ENCODE measurements at places on chromosomes 6 and 20.
A peak's percentile ranks its signal among the peaks of the same experiment; 100 is the strongest.

- DNase-seq: no peak
These were observed 137.5 kb upstream of the SLC24A3 start for GRCh38 chr20:19074828-19075516.

GRCh38 chr6:109024368-109024767 lies 70.3 kb downstream of the SESN1 start:
- DNase-seq: no peak

DNA sequence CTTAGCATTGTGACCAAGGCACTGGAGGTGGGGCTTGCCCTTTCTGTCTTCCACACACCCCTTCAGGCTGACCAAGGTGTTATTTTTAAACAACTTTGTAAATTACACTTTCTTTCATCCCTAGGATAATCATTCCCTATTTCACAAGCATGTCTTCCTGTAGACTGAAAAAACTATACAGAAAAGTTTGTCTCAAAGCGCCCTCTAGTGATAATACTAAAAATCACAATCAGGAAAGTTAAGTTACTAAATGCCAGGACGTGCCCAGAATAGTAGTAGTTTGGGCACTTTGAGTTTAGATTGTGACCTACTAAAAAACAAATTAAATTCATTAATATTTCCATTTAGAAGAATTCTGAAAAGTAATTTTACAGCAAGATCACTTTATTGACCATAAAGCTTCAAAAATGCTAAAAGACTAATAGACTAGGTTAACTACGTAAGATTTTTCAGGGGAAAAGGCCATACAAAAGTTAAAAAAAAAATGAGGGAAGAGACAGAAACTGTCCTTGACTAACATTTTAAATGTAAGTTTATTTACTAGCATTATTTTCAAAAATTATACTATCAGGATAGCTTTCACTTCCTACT lies 123.3 kb upstream of the DUSP22 start:
- DNase-seq: no peak

GRCh38 chr20:33249456-33249855 lies 13.7 kb downstream of the BPIFA1 start:
- no peak for DNase-seq

- DNase-seq: no peak
These were observed 315 bp upstream of the PDE10A start for GRCh38 chr6:165663377-165663735.

- no peak for DNase-seq
These were observed 10.4 kb upstream of the BCAS4 start for GRCh38 chr20:50784464-50784863.

DNA sequence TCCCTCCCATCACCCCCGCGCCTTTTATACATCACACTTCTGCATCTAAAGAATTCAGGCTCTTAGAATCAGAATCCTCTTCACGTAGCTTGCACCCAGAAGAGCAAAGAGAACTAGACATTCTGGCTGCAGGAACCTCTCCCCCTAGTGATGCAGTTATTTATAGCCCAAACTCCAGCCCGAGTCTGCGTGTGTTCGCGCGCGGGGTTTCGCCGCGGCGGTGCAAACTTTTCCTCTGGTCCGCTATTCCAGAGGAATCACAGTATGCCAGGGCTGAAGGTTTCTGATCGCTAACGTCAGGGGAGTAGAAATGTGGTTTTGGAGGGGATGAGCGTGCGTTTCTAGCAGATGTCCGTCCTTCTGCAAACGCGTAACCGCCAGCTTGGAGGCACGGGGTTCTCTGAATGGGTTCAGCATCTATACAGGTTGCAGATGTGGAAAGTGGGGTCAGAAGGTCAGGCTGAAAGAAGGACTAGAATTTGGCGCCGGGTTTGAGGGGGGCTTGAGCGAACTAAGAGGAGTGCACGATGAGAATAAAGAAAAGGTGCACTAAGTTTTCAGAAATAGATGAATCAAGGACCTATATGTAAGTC lies 1.8 kb downstream of the EPHA7 start:
- no peak for DNase-seq

DNA sequence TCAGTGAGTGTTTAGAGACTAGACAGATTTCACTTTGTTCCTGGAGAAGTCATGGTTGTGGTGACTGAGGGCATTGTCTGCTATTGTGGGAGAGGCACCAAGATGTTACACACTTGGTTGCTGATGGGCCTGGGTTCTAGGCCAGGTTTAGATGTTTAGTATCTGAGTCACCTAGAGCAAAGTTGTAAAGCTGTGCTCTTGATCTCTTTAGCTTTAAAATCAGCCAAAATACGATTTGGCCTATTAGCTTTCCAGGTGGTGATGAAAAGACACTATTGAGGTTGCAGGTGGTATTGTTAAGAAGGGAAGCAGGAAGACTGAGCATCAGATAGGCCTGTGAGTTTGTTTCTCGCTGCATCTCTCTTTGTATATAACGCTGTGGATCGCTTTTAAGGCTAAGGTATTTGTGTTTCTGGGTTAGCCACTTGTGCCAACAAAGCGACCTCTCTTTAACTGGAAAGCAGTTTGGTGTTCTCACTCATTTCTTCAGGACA lies 48.6 kb downstream of the FOXO3 start:
- no peak for DNase-seq

DNA sequence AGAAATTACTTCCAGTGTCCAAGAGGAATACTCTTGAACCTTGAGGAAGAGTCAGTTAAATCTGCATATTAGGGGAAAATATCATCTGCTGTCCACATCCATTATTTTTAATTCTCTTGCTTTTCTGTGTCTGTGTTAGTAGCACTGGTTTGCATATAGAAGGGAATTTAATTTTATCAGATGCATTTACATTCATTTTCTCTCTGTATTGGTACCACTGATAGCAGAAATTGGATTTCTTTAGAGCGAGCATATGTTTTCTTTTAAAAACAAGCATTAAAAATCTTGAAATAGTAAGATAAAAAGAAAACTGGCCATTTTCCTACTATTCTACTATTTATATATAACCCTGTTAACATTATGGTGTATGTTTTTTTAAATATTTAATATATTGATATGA lies 83.8 kb downstream of the KIZ start:
- no peak for DNase-seq

DNA sequence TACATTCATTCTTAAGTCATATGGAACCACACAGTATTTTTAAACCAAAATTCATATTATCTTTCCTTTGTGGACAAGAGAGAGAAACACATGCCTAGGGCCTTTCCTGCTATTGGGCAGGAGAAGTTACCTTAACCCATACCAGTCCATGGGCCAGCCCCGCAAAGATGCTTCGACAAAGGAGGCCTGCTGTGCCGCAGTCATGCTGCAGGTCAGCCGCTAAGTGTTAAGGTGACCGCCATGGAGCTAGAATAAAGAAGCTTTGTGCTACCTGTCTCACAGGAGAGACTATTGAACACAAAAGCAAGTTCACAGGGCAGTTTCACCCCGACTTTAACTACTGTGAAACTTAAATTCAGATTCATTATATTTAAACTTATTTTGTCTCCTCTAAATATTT lies 62.3 kb upstream of the TMEM181 start:
- DNase-seq: no peak

- no peak for DNase-seq
These were observed 77.1 kb downstream of the TRAM2 start for GRCh38 chr6:52499681-52500236.

DNA sequence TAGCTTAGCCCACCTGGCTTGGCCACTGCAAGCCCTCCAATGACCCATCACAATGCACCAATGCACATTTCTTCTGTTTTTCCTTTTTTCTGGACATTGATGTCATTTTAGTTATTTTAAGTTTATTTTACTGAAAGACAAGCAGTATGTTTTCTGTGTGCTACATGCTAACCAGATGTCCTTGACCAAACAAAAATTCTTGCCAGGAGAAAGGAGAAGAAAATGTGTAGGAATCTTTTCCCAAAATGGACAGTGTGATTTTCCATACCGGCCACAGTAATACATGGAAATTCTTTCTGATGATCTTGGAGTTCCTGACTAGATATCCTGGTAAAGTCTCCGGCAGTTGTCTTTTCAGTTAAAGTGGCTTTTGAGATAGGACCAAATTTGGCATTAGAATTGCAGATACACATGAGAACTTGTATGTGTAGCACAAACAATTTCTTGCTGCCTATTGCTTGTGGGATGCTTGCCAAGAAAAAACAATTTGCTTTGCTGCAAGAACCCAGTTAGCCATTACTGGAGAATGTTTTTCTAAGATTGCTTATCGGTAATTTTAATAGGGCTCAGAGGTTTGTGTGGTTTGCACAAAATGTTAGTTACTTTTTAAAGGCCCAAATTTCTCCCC lies 696.5 kb upstream of the CITED2 start:
- DNase-seq: no peak

DNA sequence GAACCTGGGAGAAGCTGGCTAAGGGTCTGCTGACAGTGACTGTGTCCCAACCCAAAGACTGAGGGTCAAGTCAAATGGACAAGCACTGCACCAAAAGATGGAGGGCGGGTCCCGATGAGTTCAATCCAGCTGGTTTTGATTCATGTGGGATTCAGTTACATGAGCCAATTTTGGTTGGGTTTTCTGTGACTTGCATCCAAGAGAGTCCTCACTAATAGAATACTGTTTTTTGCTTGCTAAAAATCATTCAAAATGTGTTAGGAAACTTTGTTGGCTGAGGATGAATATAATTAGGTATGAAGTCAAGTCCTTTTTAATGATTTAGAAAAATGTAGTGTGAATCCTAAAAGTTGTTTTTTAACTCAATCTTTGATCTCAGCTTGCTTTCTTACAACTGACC lies 323.8 kb upstream of the NOX3 start:
- DNase-seq: no peak

GRCh38 chr6:121639021-121639420 lies 203.6 kb downstream of the GJA1 start:
- DNase-seq: no peak

DNA sequence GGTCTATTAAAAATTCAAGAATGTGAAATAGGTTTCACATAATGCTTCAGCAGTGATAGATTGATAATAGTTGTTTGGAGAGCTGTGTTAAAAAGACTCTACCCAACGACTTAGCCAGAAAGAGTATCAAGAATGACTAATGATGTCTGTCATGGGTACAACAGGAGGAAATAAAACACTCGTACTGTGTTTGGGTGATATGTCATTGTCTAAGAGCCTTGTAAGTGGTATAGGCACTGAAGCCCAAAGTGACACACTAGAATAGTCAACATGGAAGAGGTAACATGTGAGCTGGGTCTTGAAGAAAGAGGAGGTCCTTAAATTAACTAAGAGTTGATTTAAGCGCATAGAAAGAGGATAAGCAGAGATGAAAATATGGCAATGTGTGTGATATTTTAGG lies 471.8 kb upstream of the MAN1A1 start:
- no peak for DNase-seq

- peak; percentile 37 for DNase-seq
These were observed 17.7 kb downstream of the TGM6 start for GRCh38 chr20:2398449-2398848.

DNA sequence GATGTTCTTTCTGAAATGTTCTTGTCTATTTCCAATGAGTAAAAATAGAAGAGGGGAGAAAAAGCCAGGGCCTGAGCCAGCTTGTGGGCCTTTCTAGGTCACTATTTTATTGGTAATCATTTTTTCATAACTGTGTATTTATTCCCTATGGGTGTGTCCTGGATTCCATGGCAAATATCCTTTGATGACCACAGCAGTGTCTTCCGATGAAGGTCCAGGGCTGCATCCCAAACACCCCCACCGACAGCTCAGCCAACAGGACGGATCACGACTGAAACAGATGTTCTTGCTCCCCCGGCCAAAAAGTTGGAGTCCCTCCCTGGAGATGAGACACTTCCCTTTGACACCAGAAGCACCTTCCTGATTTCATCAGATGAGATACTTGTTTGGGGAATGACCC lies 105.4 kb upstream of the PLEKHG1 start:
- no peak for DNase-seq

DNA sequence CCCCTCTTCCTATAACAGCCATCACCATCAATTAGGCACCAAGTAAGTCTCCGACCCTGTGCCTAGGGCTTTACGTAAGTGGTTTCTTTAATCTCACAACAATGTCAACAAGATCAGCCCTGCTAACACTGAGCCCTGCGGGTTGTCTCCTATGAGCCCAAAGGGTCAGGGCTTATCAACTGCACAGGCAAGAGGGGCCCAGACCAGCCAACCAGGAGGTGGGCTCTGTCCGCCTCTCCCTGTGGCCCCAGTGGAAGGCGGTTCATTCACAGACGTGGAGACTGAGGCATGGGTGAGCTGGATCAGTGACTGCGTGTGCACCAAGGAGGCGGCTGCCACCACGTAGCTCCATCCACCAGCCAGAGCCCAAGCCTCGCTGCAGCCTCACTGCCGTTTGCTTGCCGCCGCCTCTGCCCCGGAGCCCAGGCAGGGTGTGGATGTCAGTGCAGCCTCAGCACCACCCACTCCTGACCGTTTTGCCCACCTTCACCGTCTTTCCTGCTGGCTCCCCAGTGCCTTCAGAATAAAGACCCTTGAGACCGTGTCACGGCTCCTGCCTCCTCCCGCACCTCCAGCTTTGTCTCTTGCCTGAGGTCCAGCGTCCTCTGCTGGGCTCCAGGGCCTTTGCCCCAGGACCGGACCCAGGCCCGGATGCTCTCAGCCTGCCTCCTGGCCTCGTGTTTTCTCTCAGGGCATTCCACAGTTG lies 78.7 kb downstream of the DLL1 start:
- DNase-seq: peak; percentile 77

GRCh38 chr6:111672761-111673450 lies 67.2 kb upstream of the TRAF3IP2 start:
- no peak for DNase-seq

- DNase-seq: no peak
These were observed 193.1 kb upstream of the ARG1 start for GRCh38 chr6:131379948-131380347.

GRCh38 chr20:55961376-55962330 lies 43.7 kb downstream of the CBLN4 start:
- no peak for DNase-seq

DNA sequence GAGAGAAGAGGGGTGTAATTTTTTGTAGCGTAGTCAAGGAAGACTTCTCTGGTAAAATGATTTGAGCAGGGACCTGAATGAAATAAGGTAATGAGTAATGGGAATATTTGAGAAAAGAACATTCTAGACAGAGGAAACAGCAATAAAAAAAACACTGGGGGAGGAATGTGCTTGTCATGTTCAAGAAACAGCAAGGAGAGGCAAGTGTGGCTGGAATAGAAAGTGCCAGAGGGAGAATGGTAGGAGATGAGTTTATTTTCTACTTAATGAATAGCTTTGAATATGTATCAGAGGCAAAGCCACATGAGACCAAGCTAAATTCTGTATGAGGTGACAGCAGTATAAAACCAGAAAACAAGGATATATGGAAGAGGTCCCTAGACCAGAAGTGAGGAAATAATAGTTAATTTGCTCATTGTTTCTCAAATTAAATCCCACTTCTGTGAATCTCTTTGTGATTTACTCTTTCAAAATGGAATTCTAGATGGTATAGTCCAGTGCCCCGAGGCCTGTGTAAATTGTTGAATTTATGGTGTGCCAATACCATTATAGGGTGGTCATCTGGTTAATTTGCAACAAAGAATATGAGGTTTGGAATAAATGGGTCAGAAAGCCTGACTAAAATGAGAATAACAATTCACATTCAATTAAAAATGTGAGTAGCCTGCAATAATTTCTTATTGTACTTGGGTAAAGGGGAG lies 170.2 kb downstream of the CDKAL1 start:
- DNase-seq: no peak

GRCh38 chr6:156791320-156791850 lies 14.2 kb downstream of the ARID1B start:
- DNase-seq: no peak

GRCh38 chr20:33351696-33352095 lies 49.6 kb downstream of the CDK5RAP1 start:
- no peak for DNase-seq

Measured in mesenteric fat pad (tissue), 1 donor.